ENCODE measurements at places on chromosomes 6 and 20.

DNA sequence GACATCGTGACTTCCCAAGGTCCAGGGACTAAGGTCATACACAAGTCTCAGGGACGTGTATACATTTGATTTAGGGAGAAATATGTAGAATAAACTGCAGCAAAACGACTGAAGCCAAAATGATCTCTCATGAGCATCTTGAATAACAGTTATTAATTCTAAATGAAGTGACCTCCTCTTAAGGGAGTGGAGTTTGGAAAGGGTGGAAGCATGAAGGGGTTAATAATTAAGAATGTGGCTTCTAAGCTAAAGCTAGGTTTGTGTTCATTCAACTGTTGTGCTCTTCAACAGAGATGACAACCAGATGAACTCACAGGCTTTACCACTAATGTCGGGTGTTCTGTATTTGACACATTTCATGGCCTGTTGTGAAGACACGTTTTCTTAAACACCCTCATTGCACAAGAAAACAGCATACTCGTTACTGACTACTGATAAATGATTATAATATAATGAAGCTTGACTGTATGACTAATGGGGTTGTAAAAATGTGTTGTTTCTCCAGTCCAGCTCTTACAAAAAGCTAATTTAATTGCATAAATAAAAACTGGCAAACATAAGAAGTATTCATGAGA, 1.5 kb downstream of the PPP1R14C start:
- DNase-seq = no peak

GRCh38 chr20:13546497-13547131, 92.1 kb downstream of the TASP1 start:
- peak; percentile 59 for DNase-seq

- no peak for DNase-seq
Observed at GRCh38 chr6:54072635-54073313, 38.5 kb upstream of the MLIP start.

GRCh38 chr20:19251958-19252357, 39.5 kb downstream of the SLC24A3 start:
- DNase-seq = no peak

DNA sequence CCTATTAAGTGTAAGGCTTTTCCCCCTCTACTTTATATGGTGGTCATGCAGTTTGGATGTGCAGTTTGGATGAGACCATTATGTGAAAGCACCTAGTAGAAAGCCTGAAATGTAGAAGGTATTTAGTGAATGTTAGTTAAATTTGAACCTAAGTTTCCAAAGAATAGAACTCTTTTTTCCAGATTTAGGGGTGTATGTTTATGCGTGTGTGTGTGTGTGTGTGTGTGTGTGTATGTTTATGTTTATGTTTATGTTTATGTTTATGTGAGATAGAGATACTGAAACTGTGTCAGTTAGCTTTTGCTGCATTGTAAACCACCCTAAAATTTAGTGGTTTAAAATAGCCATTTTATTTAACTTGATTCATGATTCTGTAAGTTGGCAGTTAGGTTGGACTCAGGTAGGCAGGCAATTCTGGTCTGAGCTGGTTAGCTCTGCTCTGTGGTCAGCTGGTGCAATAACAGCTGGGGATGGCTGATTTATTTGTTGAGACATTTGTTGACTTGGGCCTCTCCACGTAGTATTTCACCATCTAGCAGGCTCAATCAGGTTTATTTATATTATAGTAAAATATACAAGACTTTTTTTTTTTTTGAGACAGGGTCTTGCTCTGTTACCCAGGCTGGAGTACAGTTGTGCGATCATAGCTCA, 54.0 kb downstream of the STK4 start:
- DNase-seq = peak; percentile 63

DNA sequence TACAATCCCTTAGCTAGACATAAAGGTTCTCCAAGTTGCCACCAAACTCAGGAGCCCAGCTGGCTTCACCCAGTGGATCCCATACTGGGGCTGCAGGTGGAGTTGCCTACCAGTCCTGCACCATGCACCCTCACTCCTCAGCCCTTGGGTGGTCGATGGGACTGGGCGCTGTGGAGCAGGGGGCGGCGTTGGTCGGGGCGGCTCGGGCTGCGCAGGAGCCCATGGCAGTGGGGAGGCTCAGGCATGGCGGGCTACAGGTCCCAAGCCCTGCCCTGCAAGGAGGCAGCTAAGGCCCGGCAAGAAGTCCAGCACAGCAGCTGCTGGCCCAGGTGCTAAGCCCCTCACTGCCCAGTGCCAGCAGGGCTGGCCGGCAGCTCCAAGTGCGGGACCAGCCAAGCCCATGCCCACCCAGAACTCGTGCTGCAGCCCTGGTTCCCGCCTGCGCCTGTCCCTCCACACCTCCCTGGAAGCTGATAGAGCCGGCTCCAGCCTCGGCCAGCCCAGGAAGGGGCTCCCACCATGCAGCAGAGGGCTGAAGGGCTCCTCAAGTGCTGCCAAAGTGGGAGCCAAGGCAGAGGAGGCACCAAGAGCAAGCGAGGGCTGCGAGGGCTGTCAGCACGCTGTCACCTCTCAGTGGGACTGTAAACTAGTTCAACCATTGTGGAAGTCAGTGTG, 912.1 kb downstream of the PHF3 start:
- no peak for DNase-seq

GRCh38 chr6:167045828-167046580, 46.8 kb downstream of the CEP43 start:
- no peak for DNase-seq

DNA sequence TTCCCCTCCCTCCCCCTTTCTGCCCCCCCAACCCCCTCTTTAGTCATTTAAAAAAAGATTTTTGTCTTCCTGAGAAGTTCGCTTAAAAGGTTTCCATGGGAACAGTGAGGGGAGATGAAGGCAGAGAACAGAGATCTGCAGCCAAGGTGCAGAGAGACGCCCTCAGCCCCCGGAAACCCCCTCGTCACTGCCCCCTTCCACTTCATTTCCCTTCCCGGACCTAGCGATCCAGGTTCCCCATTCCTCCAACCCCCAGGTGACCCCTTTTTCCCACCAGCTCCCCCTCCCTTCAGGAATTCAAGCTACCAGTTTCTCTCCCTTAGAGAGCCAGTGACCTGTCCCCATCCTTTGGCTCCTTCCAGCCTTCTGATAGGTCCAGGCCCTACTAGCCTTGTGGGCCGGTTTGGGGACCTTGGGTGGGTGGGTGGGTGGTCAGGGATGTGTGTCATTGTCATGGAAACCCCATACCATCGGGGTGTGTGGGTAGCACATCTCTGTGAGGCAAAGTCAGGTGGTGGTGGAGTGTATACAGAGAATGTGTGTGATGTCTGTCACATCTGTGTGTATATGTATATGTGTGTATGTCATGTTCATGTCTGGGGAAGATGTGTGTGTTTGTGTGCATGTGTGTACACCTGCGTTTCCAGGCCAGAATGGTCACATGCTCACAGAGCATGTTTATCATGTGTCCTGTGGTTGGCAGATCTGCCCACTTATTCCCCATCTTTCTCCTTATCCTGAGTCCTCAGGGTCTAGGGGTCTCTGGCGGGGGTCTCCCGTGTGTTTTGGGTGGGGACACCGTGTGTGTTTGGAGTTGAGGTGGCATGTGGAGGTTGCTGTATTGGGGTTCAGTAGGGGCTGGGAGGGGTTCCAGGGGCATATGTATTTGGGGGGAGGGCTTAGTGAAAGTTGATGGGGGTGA, 7.0 kb downstream of the SYNGAP1 start:
- DNase-seq = no peak

DNA sequence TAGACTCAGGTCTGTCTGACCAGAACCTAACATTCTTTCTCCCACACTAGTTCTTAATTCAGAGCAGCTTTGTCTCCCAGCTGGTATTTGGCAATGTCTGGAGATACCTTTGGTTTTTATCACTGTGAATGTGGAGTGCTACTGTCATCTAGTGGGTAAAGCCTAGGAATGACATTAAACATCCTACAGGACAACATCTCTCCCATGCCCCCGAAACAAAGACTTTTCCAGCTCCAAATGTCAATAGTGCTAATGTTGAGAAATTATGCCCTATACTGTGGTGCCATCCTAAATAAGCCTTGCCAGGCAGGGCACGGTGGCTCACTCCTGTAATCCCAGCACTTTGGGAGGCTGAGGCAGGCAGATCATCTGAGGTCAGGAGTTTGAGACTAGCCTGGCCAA, 4.2 kb upstream of the TTPAL start:
- DNase-seq = peak; percentile 84

DNA sequence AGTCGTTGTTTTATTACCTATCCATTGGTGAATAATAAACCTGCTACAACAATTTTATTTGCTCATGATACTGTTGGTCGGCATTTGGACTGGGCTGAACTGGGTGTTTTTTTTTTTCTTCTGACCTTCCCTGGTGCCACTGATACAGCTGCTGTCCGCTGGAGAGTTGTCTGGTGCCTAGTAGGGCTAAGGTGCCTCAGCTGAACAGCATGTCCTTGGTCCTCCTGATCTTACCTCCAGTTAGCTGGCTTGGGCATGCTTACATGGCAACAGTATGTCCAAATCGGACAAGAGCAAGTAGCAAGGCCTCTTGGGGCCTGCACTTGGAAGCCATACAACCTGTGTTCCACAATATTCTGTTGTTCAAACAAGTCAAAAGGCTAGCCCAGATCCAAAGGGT, 563.4 kb downstream of the BMP2 start:
- DNase-seq = no peak

GRCh38 chr20:38166703-38167233, 1.7 kb upstream of the TGM2 start:
- no peak for DNase-seq

DNA sequence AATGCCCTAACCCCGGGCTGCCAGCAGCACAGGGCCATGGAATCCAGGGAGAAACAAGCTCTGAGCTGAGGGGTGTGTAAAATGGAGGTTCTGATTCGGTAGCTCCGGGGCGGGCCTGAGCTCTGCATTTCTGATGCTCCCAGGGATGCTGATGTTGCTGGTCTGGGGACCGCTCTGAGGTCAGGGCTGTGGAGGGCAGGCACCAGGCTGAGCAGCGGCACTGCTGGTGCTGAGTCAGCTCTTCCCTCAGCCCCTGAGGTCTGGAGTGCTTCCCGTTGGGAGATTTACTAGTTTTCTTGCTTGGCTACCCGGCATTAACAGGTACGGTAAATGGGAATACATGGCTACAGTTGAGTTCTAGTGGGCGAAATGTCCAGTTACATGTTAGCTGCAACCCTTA, 18.6 kb upstream of the CST3 start:
- DNase-seq = no peak

DNA sequence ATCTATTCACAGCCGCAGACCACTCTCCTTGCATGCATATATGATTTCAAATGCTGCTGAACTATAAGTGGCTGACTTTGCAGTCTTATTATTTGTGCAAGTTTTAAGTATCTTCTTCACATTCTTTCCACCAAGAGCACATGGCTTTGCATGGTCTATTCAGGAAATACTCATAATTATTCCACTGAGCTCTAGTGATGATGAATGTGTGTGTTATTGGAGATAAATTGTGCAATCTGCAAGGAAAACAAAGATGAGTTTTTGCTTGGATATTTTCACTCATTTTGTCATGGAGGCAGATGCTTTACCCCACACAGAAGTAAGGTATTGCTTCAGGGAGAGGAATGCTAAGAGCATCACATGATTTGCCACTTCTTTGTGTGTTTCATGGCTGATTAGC, 764.6 kb downstream of the TBC1D32 start:
- DNase-seq = no peak

- DNase-seq = peak; percentile 95
Observed at GRCh38 chr6:111552241-111552744, 53.4 kb downstream of the TRAF3IP2 start.

DNA sequence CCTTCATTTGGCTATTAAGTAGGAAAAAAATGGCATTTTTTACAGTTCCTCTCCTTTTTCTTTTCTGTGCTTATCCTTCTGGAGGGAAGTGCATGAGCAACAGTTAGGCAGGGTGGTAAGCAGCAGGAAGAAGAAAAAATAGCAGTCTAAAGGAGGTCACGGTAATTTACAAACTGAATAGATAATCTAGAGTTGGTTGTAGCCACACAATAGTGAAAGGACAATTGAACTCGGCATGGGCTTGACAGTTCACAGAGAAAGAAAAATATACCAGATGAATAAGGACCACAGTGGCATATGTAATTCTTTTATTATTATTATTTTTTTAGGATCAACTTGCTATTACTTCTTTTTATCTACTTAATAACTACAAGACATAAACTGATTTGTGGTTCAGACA, 358.6 kb downstream of the BTBD9 start:
- DNase-seq = no peak

DNA sequence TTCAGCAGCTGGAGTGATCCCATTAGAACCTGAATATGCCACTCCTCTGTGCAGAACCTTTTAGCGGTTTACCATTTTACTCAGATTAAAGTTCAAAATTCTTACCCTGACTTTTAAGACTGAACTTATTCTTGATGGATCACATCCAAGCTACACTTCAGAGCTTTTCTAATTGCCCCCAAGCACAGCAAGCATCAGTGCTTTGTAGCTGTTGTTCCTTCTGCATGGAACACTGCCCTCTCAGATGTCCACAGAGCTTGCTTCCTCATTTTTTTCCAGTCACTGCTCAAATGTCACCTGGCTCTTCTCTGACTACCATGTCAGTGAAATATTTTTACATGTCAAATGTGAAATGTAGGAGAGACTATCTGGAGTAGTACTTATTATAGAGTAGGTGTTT, 1.6 kb upstream of the SLC35B3 start:
- DNase-seq = no peak

GRCh38 chr20:6362245-6362644, 239.4 kb upstream of the FERMT1 start:
- DNase-seq = no peak

DNA sequence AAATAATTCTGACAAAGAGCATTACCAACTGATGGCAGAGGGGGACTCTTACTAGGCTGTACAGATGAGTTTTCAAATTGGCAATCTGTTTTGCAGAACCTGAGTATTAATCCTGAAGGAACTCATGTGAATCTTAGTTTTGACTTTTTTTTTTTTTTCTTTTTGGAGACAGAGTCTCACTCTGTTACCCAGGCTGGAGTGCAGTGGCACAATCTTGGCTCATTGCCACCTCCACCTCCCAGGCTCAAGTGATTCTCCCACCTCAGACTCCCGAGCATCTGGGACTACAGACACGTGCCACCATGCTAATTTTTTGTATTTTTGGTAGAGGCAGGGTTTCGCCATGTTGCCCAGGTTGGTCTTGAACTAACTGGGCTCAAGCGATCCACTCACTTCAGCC, 49.3 kb downstream of the KCTD20 start:
- no peak for DNase-seq

All from fibroblast of gingiva (primary cell).